ENCODE measurements at places on chromosomes 1 and 21. TPM values are rescaled to one million over a fixed set of nuclear protein-coding genes. Genes with fewer than 3 reads are reported as not detected.

Gene LRRC38
- 0.27 TPM for total RNA-seq

Gene LAMC1
- 13.2 TPM for total RNA-seq

Gene HSF2BP
- under 0.01 TPM for total RNA-seq

Gene GUCA2A
- total RNA-seq, result not detected

Gene GPR37L1
- total RNA-seq, result under 0.01 TPM

Gene KAZN
- total RNA-seq, result 0.54 TPM

Gene YRDC
- 26.9 TPM for total RNA-seq

Gene GBP7
- not detected for total RNA-seq

Gene DTL
- total RNA-seq, result 7.3 TPM

Gene BSND
- total RNA-seq, result not detected

Gene SEC22B
- total RNA-seq, result 15.9 TPM

Gene TSPAN2
- 71.4 TPM for total RNA-seq

Gene CR1
- total RNA-seq, result 7.8 TPM

DNA sequence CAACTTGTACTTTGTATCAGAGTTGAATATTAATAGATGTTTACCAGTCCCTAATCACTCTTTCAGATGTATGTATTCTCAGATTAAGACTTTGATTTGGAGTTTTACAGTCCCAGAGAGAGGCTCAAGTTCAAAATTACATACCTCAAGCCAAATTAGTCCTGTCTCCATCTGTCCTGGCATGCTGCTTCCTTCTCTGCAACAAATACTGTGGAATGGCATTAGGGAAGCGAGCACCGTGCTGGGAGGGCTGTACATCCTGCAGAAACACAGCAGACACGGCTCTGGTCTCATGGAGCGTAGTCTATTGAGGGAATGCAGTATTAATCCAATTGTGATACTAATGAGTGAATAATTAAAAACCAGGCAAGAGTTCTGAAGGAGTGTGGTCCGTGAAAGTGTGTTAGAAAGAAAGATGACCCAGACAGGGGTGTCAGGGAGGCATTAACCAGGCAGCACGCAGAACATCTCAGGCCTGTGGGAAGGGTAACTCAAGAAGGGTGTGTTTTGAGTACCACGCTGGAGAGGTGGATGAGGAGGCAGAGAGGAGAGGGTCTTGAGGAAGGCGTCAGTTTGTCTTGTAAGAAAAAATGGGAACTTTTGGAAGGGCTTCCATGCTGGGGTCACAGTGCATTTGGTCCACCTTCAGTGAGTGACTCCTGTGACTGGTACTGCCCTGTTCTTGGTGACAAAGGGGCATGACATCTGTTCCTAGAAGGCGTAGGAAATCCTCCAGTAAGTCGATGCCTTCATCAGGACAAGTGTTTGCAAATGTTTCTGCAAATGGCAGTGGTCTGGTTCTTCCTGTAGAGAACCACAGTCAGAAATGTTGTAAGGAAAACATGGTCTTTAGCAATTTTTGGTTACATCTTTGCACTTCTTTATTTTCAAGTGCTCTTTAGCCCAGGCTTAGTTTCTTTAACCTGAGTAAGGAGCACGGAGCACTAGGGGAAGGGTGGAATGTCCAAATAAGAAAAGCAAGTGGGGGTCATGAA lies 1.6 kb downstream of the RAB4A start:
- no peak for DNase-seq

GRCh38 chr1:228197555-228198147 lies 10.2 kb upstream of the OBSCN start:
- no peak for DNase-seq

GRCh38 chr1:180096584-180097325 lies 57.9 kb upstream of the QSOX1 start:
- DNase-seq, result no peak

DNA sequence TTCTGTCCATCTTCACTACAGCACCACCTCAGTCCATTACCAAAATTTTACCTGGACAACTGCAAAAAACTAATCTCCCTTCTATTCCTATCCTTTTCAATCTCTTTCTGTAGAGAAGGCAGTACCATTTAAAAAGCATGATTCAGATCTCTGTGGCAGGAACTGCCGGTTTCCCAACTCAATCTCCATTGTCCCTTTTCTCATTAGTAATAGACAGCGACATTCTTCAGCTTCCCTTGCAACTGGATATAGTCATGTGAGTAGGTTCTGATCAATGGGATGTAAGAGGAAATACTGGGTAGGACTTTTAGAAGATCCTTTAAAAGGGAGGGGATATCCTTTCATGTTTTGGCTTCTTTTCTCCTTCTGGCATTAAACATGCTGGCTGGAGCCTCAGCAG lies 74.9 kb downstream of the ADCY10 start:
- DNase-seq, result no peak

- peak; percentile 23 for DNase-seq
These were observed 404 bp upstream of the SCMH1 start for GRCh38 chr1:41242342-41243078.

DNA sequence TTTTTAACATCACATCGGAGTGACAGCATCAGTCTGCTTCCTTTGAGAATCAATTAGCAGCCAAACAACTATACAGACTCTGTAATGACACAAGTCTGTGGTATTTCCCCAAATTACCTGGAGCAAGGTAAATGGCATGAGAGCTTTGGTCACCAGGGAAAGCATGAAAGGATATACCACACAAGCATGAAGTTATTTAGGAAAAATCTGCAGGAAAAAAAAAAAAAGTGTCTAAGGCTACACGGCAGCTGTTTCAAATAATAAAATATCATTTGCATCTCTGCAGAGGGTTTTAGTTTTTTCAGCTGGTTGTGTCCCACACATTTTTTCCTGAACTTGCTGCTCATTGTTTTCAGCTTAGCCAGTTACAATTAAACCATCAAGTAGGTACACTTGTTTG lies 234.7 kb downstream of the TTLL7 start:
- DNase-seq, result no peak

DNA sequence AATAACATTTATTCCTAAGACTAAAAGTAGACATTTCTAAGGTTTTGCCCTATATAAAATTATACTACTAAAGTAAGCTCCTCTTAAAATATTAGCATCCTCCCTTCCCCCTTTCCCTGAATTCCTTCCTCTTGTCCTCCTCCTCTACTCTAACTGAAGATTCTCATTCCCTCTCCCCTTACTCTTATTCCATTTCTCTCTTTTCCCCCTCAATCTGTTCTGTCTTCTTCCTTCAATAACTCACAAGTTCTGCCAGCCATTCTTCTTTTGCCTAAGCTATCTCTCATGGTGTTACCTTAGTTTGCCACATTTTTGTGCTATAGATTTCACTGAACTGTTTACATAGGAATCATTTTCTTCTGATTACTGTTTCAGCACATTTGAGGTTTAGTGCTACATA lies 10.7 kb downstream of the LRIF1 start:
- no peak for DNase-seq

GRCh38 chr1:243433737-243434370 lies 178.0 kb downstream of the SDCCAG8 start:
- DNase-seq, result no peak

- no peak for DNase-seq
These were observed 529 bp downstream of the EGLN1 start for GRCh38 chr1:231421546-231421970.

All from hematopoietic multipotent progenitor cell (in vitro differentiated cells).